ENCODE measurements at places on chromosomes 3 and 15. TPM values are rescaled to one million over a fixed set of nuclear protein-coding genes. Genes with fewer than 3 reads are reported as not detected.

Gene CYP1A2
- total RNA-seq: not detected

Gene FBXW12
- 1.2 TPM for total RNA-seq

Gene CATSPER2
- total RNA-seq: 12.8 TPM

Gene ITIH4
- 8.0 TPM for total RNA-seq

Gene ANKUB1
- total RNA-seq: 0.36 TPM

Gene SOX14
- total RNA-seq: 0.73 TPM

All from cerebellum (tissue), 4 donors.